ENCODE measurements at places on chromosomes 4 and X.

DNA sequence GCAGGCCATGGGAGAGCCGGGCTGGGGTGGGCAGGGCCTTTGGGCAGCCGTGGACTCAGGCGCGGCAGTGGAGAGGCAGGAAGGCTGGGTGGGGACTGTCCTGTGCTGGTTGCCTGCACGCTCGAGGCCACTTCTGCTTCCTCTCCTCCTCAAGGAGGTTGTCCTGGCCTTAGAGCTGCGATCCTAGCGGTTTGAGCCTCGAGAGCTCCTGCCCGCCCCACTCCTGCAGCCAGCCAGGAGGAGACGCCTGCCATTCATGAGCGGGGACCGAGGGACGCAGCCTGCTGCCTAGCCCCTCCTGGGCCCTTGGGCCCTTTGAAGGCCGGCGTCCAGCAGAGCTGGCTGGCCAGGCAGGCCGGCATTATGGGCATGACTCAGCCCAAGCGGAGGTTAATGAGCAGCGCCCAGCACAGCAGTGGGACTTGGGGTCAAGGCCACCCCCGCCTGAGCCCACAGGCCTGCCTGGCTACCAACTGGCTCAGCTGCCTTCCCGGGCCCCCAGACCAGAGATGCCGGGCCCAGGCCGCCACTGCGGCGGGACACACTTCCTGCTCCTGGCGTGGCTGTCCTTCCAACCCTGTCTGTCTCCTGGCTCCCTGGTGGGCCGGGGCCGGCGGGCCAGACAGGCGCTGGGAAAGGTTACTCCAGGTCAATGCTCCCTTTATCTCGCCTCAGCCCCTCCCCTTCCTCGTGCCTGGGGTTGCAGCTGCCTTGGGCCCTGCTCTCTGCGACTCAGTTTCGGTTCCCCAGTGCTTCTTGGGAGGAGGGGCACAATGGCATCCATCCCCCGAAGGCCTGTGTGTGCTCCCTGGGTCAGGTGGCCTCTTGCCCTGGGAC, 1.8 kb downstream of the ABCD1 start:
- DNase-seq: no peak

DNA sequence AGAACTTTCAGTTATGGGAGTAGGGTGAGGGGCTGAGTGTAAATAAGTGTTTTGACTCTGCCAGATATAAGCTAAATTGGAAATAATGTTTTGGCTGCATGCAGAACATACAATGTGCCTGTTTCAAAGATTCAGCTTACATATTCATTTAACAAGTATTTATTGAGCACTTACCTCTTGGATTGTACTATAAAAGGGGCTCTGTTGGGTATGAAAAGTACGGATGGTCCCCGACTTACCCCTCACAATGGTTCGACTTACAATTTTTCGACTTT, 799 bp upstream of the AIFM1 start:
- DNase-seq: no peak

- no peak for DNase-seq
Measured at GRCh38 chr4:32117693-32118092, 1397.5 kb downstream of the PCDH7 start.

DNA sequence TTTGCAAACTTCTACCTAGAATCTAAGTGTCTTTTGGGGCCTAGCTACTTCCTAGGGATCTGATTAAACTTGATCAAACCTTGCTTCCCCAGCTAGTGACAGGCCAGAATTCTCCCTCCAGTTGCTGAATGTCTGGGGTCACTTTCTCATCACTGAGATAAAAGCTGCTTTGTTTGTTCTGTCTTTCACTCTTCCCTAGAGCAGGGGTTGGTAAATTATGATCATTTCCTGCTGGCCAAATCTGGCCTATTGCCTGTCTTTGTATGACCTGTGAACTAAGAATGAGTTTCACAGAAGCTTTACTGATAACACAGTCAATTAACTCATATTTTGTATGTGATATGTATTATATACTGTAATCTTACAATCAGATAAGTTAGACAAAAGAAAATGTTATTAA, 157.8 kb upstream of the AADAT start:
- no peak for DNase-seq

DNA sequence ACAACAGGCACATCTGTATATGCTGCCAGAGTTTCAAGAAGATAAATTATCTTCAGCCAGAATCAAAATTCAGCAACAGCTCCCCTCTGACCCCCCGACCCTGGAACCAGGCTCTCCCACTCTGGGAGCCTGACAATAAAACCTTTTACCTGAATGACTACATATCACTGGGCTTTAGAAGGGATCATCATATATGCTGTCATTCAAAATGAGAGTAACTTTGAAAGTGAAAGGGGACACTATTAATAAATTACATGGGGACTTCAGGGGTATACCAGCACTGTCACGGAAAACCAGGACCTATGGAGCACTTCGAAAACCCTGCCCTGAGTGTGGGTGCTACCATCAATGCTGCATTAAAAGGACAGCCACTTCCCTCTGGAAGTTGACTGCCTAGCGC, 26.2 kb downstream of the TSPAN5 start:
- DNase-seq: no peak

DNA sequence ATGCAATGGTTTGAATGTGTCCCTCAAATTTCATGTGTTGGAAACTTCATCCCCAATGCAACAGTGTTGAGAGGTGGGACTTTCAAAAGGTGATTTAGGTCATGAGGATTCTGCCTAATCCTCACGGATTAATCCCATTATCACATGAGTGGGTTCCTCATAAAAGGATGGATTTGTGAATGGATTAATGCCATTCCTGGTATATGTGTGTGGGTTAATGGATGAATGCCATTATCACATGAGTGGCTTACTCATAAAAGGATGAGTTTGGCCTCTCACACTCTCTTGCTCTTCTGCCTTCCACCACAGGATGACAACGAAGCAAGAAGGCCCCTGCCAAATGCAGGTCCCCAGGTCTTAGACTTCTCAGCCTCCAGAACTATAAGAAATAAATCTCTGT, 30.5 kb upstream of the NEUROG2 start:
- no peak for DNase-seq

DNA sequence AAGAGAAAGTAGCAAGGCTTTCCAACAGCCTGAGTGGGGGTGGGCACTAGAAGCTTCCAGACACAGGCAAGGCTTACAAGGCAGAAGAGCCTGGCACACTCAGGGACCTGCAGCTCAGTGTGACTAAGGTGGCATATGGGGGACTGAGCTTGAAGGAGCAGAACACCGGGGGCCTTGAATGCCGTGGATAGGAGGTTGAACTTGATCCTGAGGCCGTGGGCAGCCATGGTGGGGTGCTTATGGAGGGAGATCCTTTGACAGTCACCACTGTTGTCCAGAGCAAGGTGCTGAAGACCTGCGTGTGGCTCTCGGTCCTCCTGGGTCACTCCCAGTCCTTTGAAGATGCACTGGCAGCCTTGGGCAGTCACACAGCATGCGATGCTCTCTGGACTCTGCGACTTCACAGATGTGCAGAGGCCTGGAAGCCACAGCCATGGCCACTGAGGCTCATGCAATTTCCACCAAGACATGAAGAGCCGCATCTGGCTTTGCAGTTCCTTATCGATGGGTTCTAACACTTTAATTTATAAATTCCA, 18.3 kb downstream of the C4orf50 start:
- no peak for DNase-seq

DNA sequence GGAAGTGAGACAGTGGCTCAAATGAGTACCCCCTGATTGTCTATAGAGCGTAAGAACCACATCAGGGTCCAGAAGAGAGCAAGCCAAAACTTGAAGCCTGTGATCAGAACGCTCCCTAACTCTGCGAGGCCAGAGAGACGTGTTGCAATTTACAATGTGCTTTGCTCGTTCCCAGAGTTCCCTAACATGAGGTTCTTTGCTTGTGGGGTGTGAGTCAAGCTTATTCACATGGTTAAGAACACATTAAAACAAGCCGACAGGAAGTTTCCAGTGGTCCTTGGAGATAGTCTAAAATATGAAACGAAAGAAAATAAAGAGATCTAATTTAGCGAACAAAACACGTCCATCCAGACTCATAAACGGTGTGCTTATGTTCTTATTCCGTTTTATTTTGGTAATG, 702.3 kb downstream of the TRIML1 start:
- no peak for DNase-seq
